ENCODE measurements at places on chromosomes 2 and 18.

DNA sequence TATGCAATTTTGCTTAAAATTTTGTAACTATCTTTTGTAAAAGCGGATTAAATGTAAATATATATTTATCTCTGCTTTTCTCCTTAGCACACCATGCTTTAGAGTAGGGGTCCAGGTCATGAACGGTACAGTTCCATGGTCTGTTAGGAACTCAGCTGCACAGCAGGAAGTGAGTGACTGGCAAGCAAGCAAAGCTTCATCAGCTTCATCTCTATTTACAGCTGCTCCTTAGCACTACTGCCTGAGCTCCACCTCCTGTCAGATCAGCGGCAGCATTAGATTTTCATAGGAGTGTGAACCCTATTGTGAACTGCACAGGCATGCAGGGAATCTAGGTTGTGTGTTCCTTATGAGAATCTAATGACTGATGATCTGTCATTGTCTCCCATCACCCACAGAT, 959.0 kb upstream of the SLC39A10 start:
- DNase-seq, result no peak

- no peak for DNase-seq
Observed at GRCh38 chr2:200091126-200091525, 135.7 kb downstream of the MAIP1 start.

- DNase-seq, result no peak
Observed at GRCh38 chr2:62871506-62871905, 166.0 kb downstream of the EHBP1 start.

GRCh38 chr2:108978709-108979111, 10.3 kb downstream of the EDAR start:
- no peak for DNase-seq

- no peak for DNase-seq
Observed at GRCh38 chr2:71385012-71385411, 53.4 kb downstream of the ZNF638 start.

GRCh38 chr18:50805732-50806131, 14.1 kb downstream of the MRO start:
- DNase-seq, result no peak

DNA sequence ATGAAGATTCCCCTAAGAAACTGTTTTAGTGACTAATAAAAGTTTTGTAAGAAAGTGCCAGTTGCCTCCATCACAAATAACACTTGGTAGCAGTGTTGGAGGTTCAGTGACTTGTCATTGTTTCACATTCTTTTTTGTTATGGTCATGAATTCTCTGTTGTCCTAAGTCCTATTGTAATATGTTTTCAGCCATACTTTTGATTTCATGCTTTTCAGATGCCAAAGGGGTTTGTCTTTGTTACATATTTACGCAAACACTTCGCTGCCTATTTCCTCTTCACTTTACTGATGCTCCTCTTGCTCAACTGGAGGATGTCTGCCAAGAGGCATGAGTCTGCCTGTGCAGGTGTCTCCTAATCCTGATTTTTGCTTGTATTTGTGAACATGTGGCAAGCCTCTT, 66.6 kb downstream of the PHLPP1 start:
- DNase-seq, result no peak

Measured in small intestine (tissue), 16 donors.